K562 (cell line): ENCODE measurements at places on chromosomes 11 and 22. TPM values are rescaled to one million over a fixed set of nuclear protein-coding genes. Genes with fewer than 3 reads are reported as not detected.

Gene LGR4
- total RNA-seq = 4.7 and 5.8 TPM in 2 replicates

Gene DBX1
- not detected in 2 replicates for total RNA-seq

Gene SAA4
- total RNA-seq = not detected in 2 replicates

Gene MOGAT2
- total RNA-seq = 0.09 TPM in 1 of 2 replicates, not detected in the other

Gene TENM4
- 0.16 and 0.92 TPM in 2 replicates for total RNA-seq

Gene TCN1
- 4.6 and 6.6 TPM in 2 replicates for total RNA-seq

Gene CELSR1
- total RNA-seq = 0.04 and 0.09 TPM in 2 replicates

Gene GP1BB
- total RNA-seq = 139 and 162 TPM in 2 replicates

Gene PHOX2A
- not detected in 2 replicates for total RNA-seq

Gene OR8G5
- 1.4 and 1.7 TPM in 2 replicates for total RNA-seq

Gene PAMR1
- total RNA-seq = not detected in 2 replicates

Gene AIFM3
- total RNA-seq = 0.20 and 0.56 TPM in 2 replicates

Gene SLC25A18
- total RNA-seq = not detected in 2 replicates

Gene TAF10
- total RNA-seq = 153 and 154 TPM in 2 replicates

Gene CARD18
- 3.2 and 3.5 TPM in 2 replicates for total RNA-seq

Gene PNPLA5
- total RNA-seq = not detected in 2 replicates

Gene CD82
- total RNA-seq = 8.2 and 9.4 TPM in 2 replicates

Gene CCDC88B
- total RNA-seq = 11.9 and 13.0 TPM in 2 replicates

DNA sequence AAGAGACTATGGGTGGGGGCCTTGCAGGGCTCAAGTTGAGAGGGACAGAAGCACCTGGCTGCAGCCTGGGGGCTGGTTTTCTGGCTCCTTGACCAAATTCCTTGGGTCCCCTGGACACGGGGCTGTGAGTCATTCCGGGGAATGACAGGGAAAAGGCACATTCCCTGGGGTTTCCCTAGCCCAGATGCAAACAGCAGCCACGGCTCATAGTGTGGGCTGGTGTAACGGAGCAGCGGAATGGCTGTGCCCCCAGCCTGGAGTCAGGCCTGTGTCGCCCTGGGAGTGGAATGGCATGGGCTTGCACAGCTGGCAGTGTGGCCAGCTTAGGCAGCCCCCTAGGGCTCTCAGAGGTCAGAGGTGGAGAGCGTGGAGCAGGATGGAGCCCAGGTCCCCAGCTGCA, 77.6 kb upstream of the KCNQ1OT1 start:
- DNase-seq = no peak

DNA sequence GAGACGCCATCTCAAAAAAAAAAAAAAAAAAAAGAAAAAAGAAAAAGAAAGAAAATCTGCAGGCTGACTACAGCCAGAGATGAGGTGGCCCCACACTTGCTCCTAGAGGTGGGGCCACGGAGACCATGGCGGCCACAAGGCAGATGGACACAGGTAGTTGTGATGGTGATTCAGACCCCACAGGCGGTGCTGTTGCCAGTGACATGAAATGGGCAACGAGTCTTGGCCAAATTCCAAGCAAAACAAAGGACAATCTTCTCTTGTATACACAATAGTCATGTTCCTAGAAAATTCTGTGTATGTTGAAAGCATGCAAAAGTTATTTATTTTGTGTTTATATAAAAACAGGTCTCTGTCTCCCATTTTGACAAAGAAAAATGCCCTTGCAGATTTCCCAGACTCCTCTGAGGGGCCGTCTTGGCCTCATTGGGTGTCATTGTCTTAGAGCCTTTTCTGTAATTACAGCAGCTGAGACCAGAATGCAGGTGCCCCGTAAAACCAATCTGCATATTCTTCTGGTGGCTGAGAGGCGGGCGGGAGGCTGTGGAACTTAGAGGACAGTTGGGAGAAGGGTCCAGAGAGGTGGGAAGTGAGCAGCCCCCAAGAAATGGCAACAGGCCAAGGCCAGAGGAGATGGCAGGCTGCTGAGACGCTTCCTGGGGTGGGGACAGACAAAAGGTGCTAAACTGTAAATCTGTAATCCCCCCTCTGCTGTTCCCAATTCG, 22.5 kb upstream of the DAGLA start:
- no peak for DNase-seq

DNA sequence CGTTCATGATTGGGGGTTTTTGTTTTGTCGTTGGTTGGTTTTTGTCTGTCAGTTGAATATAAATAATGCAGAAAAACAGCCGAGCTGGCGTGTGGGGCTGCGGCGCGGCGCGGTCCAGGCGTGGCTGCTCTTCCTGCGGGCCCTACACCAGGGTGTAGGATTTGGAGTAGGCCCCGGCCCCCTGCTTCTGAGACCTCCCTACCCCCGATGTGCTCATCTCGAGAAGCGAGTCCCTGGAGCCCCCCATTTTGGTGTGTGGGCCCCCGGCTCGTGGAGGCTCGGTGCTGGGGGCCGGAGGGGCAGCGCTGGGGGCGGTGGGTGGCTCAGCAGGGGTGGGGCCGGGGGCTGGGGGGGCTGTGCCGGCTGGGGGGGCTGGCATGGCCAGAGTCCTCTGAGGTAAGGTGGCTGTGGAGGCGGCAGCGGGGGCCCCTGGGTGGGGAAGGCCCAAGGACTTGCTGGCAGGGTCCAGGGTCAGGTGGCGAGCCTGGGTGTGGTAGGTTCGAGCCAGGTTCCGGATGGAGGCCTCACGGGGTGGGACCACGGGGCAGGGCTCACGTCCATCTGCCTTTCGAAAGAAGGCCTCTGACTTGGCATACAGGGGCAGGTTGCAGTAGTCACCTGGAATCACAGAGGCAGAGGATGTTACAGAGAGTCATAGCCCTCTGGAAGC, 100.7 kb downstream of the CEP164 start:
- DNase-seq = no peak

DNA sequence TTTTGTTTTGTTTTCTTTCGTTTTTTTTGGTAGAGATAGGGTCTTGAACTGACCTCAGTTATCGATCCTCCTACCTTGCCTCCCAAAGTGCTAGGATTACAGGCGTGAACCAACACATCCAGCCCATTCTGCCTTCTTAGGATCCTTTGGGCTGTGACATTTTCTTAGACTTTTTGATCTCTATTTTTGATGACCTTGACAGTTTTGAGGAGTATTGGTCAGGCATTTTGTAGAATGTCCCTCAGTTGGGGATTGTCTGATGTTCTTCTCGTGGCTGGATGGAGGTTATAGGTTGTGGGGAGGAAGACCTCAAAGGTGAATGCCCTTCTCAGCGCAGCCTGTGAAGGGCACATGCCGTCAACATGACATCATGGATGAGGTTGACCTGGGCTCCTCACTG, 19.5 kb upstream of the RAB1B start:
- no peak for DNase-seq

GRCh38 chr11:64744544-64745188, 724 bp upstream of the RASGRP2 start:
- peak; percentile 54 for DNase-seq

- DNase-seq = peak; percentile 97
Observed at GRCh38 chr22:20965104-20965887, 1.8 kb upstream of the AIFM3 start.

GRCh38 chr11:91239359-91239758, 985.3 kb upstream of the FAT3 start:
- no peak for DNase-seq

DNA sequence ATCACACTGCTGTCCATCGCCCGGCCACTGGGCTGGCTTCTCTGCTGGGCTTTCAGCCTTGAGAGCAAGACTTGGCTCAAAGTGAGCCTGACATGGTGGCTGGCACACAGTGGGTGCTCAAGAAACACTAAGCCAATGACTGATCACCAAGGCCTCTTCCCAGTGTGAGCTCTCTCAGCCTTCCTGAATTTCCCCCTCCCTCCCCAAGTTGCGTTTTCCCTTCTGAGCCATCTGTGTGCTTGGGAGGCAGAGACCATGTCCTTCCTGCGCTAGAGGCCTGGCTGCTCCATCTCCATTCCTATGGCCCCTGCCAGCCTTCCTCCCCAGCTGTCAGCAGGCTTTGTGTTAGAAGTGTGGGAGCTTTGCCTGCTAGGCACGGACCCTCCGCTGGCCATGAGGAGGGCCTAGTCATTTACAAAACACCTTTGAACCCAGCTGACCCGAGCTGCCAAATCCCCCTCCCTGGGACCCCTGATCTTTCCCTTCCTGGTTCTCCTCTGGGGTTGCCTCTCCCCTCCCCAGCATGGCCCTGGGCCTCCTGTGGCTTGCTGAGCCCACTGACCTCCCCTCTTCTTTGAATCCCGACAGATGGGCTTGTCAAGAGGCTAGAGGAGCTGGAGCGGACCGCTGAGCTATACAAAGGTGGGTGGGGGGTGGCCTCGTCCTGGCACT, 13.2 kb downstream of the PICK1 start:
- no peak for DNase-seq

GRCh38 chr22:50677493-50678217, 5.0 kb downstream of the SHANK3 start:
- no peak for DNase-seq

DNA sequence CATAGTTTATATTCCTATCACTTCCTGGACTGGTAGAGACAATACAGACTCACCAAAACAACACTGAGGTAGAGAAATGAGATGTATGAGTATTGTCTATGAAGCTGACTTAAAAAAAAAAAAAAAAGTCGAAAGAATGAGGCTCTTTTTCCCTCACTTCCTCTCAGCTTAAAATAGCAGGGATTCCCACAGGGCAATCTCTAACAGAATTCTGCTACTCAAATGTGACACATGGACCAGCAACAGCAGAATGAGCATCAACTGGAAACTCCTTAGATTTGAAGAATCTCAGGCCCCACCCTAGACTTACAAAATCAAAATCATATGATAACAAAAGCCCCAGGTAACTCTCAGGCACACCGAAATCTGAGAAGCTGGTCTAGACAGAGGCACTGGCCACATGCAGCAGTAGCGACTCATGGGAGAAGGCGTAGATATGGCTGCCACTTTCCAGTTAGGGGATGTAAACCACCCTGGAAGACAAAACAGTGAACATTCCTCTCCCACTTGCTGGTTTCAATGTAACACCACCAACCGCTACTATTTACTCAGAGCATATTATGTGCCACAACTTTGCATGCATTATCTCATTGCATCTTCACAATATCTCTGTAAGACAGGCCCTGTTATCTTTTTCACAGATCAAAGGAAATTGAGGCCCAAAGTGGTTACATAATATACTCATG, 128.0 kb downstream of the RBFOX2 start:
- DNase-seq = no peak

DNA sequence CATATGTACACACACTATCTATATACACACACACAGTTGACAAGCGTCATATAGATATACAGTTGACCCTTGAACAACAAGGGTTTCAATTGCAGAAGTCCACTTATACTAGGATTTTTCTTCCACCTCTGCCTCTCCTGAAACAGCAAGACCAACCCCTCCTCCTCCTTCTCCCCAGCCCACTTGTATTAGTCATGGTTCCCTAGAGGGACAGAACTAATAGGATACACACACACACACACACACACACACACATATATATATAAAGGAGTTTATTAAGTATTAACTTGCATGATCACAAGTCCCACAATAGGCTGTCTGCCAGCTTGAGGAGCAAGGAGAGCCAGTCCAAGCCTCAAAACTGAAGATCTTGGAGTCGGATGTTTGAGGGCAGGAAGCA, 92.9 kb downstream of the DHCR7 start:
- DNase-seq = no peak

DNA sequence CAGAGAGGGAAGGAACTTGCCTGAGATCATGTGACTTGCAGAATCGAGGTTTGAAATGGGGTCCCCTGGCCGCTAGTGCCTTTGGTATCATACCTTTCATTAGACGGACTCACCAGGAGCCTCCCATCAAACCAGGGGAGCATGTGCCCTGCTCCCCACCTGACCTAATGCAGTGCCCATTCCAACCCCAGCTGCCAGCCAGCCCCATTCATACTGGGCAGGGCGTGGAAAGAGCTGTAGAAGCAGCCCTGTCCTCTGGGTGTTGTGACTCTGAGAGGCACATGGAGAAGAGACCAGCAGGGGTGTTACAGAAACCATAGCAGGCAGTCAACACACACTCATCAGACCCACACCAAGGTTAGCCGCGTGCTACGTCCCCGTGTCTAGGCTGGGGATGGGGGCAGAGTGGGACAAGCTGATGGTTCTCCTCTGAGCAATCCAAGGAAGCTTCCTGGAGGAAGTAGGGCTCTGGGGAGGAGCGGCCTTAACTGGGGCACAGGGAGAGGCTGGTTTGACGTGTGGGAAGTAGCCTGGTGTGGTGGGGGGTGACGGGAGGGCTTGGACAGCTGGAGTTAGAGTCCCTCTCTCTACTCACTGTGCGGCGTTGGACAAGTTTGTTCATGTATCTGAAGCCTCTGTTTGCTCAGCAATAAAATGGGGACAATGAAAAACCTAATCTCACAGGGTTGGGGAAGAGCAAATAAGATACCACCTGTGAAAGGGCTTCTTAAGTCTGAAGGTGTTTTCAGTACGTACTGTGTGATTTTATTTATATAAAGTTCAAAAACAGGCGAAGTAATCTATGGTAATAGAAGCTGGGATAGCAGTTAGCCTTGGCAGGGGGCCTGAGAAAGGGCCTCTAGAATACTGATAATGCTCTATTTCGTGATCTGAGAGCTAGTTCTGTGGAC, 14.0 kb downstream of the GRIK4 start:
- DNase-seq = no peak

DNA sequence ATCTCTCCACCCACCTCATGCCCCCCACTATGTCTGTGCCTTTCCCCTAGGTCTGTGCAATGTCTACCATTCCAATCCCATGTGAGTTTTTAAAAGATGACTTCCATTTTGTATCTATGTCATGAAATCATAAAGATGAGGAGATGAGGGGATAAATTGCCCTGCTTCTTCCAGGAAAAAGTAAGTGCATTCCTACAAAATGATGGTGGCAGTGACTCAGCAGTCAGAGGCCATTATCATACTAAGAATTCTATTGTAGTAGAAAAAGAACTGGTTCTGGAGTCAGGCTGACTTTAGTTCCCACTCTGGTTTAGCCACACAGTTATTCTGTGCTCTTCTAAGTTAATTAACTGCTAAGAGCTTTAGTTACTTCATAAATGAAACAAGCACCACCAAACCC, 89.6 kb upstream of the API5 start:
- no peak for DNase-seq

GRCh38 chr22:49907807-49908206, 10.4 kb downstream of the ALG12 start:
- DNase-seq = no peak

DNA sequence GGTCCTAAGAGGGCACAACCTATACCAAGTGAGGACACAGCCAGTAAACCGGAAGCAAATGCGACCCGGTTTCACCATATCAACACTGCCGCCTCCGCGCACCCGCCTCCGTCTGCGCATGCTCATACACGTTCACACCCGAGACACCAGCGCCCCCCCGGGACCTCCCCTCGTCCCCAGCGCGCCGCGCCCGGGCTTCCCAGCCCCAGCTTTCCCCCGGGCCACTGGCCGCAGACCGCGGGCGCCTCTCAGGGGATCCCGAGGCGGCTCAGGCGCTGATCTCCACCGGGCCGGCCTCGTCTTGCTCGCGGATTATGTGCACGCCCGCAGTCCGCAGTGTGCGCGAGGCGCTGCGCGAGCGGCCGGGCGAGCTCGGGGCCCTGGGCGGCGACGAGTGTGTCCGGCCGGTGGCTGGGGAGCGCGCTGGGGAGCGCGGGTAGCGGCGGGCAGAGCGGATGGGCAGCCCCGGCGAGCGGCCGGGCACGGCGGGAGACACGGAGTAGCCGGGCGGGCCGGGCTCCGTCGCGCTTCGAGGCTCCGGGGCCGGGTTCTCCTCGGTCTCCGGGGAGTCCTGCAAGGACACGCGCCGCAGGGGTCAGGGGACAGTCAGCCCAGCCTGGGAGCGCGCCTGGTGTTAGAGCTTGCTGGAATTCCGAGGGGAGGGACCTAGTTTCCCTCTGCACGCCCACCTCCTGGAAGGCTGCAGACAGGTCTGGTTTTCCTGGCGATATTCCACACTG, 2.0 kb downstream of the HEPN1 start:
- no peak for DNase-seq
